Hematopoietic multipotent progenitor cell treated with erythropoietin and hydrocortisone succinate and interleukin-3 and kit ligand, for 8 days (in vitro differentiated cells): ENCODE measurements at places on chromosomes 2 and 18.

GRCh38 chr2:11775384-11775783 lies 29.0 kb downstream of the LPIN1 start:
- no peak for DNase-seq

- peak; percentile 17 for DNase-seq
Observed at GRCh38 chr2:143937723-143938350, 582.1 kb downstream of the ZEB2 start.

DNA sequence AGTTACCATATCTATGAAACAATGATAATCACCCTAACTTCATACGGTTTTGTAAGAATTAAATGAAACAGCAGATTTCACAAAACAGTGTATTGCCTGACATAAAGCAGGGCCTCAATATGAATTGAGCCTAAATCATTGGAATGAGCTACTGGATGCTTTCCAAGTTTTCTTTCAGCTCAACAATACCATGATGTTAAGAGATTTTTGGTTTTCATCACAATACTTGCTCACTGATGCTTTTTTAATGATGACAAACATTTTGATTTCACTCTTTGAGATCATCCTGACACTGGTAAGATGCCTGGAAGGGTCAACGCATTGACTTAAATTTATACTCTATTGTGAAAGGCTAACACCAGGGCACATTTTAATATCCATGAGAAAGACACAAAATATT lies 377.5 kb downstream of the ZNF521 start:
- no peak for DNase-seq

GRCh38 chr18:22536558-22536957 lies 118.8 kb upstream of the CTAGE1 start:
- DNase-seq: no peak

- no peak for DNase-seq
Observed at GRCh38 chr2:41989501-41990180, 58.2 kb upstream of the PKDCC start.

DNA sequence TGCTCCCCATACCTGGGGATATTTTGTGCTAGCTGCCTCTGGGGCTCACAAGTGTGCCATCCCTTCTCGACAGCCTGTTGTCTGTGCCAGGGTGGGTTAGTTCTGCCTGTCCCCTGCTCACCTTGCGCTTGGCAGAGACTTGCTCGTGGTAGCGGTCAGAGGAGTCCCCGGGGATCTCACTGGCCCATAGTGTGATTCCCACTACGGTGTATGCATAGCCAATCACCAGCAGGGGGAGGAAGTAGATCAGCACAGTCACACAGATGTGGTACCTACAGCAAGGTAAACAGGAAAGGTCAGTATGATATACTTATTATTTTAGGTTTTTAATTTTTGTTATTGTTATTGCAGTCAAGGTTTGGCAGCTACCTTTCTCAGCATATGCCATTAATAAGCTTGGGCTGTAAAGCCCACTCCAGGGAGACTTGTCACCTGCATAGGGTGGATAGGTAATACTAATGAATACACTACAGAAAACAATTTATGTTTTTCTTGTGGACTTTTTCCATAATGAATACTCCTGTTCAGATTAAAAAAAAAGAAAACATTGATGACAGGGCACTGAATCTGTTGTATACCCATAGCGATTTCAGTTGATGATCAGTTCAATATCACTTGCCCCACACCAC lies 95.2 kb downstream of the POLE4 start:
- peak; percentile 36 for DNase-seq

DNA sequence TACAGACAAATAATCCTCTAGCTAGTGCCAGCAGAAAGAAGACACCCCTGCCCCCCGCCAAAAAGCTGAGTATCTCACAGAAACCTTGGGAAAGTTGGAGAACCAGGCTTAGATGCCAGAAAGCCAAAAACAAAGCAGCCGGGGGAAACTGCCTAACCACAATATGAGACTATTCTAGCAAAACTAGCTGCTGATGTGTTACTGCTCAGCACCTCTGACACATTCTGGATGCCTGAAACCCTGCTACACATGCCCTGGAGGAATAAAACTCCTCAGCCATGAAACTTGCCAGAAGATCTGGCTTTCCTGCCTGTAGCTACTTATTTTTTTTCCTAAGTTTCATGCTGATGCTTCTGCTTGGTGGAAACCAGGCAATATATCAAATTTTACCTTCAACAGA lies 122.7 kb upstream of the GCFC2 start:
- no peak for DNase-seq

DNA sequence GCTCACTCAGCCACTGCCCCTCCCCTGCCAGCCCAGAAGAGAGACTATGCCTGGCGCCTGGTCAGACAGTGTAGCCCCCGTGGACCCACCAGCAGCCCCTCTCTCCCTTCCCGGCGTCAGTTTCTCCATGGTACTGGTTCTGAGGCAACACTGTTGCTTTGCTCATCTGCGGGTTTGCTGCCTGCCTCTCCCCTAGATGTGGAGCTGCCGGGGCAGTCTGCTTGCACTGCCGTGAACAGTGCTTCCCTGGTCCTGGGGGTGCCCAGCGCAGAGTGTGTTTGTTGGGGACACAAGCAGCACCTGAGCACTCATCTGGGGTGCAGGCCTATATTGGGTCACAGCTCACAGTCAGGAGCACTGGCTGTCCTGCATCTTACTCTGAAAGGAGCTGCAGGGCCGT lies 309.9 kb downstream of the NDUFA10 start:
- no peak for DNase-seq

GRCh38 chr2:153005071-153005730 lies 286.8 kb downstream of the ARL6IP6 start:
- DNase-seq: no peak

- DNase-seq: no peak
Observed at GRCh38 chr18:44805643-44806042, 125.0 kb downstream of the SETBP1 start.

- no peak for DNase-seq
Observed at GRCh38 chr18:59052965-59053820, 86.5 kb upstream of the SEC11C start.
